ENCODE measurements at places on chromosomes 4 and X.
A peak's percentile ranks its signal among the peaks of the same experiment; 100 is the strongest.

DNA sequence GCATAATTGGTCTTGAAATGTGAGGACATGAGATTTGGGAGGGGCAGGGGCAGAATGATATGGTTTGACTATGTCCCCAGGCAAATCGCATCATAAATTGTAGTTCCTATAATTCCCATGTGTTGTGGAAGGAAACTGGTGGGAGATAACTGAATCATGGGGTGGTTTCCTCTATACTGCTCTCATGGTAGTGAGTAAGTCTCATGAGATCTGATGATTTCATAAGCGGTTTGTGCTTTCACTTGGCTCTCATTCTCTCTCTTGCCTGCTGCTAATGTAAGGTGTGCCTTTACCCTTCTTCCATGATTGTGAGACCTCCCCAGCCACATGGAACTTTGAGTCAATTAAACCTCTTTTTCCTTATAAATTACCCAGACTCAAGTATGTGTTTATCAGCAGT, 2595.9 kb downstream of the PCDH7 start:
- DNase-seq: no peak

DNA sequence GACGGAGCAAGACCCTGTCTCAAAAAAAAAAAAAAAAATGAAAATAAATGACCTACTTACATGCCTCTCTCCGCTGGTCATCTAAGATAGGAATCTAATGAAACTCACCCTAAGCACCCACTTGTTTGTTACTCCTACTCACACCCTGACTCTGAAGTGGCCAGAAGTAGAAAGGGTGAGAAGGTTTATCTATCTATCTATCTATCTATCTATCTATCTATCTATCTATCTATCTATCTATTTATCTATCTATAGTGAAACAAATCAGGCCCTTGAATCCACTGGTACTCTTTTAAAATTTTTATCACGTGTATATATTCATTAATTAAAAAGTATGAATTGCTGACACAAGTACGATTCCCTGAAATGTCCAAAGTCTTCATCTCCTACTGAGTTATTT, 75.2 kb downstream of the SLC10A7 start:
- DNase-seq: no peak

DNA sequence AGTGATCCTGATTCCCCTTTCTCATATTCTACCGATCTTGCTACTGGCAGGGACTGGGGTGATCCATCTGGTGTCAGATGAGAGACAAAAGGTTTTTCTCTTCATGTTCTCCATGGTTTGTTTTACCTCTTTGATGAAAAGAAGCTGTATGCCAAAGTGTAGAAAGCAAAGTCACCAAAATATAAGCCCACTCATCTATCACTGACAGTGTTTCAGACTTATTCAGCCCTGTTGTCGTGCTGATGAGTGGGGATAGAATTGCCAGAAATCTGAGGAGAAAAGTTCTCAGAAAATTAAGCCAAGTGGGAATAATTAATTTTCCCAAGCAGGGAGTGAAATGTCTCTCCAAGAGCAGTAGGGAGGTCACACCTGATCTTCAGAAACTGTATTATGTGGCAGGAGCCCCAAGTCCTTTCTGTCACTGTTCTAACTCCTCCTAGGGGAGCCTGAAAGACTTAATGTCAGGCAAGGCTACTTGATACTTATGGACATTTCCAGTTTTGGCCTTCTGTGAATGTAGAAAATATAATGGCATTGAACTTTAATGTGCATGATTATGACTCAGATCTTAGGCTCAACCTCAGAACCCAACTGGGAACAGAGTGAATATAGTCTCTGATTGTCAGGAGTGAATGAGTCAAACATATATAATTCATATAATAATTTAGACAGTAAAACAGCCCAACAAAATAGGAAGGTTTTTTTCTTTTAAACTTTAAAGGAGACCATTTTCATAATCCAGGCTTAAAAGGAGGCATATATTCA, 298.1 kb downstream of the ANKRD50 start:
- peak; percentile 65 for DNase-seq

DNA sequence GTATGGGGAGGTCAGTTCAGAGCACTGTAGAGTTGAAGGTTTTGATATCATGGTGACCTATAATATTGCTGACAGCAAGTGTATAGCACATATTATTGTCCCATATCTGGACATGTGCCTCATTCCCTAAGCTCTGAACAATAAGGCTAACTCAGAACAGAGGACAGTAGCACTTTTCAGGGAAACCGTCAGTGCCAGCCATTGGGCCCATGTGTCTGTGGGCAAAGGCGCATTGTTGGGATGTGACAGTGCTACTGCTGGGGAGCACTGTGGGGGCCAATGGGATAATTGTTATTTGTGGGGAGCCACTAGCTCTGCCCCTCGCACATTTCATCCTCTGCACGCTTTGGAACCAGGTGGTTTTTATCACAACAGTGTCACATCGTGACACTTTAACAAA, 136.2 kb downstream of the ELOVL6 start:
- DNase-seq: no peak

DNA sequence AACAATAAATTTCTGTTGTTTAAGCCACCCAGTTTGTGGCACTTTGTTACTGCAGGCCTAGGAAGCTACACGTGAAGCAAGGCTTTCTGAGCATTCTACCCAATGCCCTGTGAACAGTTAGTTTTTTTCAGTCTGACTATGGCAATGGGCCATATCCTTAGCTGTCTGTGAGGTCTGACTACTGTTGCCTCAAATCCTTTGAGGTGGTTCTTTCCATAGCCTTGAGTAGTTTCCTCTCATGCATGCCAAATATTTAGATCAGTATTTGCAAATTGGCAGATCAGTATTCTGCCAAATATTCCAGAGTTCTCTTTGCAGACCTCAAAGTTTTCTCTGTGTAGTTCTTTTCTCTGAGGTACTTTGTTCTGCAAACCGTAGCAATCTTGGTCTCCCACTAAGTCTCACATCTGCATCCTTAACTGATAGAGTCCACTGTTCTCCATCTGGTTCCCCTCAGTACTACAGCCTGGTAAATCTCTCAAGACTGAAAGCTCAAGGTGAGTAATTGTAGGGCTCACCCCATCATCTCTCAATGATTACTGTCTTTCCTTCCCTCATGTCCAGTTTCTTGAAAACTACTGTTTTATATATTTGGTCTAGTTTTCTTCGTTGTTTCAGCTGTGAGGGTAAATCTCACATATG, 984.9 kb upstream of the INTU start:
- no peak for DNase-seq

- DNase-seq: no peak
These were observed 47.4 kb downstream of the NALF2 start for GRCh38 chrX:69551421-69552009.

GRCh38 chr4:53380221-53380620, 2.8 kb downstream of the FIP1L1 start:
- no peak for DNase-seq

DNA sequence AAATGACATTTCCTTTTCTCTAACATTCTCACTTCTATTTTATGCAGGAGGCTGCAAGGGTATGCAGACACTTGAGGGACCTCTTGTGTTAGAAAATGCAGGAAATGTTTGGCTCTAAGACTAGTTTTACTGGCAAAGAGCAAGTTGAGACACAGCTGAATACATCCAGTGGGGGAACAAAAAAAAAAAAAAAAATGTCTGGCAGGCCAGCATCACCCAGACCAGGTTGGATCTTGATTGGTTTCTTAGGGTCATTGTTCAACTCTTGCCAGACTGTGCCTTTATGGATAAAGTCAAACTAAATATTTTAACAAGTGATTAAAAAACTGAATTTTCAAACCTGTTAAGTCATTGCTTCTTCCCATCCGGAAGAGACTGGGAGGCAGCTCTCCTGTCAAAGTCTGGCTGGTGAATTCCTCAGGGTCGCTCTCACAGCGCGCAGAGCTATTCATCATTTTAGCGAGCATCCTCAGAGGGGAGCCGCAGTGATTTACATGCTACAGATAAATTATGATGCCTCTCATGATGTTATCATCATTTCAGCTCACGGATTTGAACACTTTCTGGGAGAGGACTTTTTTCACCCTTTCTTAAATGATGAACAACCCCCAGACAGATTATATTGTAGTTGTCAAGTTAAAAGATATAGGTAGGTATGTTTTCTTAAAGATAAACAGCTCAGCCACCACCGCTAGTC, 23.6 kb upstream of the PACRGL start:
- no peak for DNase-seq

DNA sequence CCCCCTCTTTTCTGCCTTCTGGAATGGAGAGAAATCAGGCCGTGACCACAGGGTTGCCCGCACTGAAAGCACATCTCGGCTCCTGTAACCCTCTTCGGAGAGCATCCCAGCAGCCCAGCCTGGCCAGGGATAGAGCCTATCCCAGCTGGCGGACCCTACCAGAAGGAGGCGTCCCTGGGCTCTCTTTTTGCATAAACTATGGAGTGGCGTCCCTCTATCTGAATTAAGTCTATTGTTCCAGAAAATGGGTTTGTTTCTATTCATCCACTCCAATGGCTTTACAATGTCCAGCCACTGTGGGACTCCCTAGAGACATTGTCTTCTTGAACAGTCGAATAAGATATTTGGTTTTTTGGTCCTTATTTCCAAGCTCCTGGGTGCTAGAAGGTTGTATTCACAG, 689 bp upstream of the NHSL2 start:
- DNase-seq: no peak

DNA sequence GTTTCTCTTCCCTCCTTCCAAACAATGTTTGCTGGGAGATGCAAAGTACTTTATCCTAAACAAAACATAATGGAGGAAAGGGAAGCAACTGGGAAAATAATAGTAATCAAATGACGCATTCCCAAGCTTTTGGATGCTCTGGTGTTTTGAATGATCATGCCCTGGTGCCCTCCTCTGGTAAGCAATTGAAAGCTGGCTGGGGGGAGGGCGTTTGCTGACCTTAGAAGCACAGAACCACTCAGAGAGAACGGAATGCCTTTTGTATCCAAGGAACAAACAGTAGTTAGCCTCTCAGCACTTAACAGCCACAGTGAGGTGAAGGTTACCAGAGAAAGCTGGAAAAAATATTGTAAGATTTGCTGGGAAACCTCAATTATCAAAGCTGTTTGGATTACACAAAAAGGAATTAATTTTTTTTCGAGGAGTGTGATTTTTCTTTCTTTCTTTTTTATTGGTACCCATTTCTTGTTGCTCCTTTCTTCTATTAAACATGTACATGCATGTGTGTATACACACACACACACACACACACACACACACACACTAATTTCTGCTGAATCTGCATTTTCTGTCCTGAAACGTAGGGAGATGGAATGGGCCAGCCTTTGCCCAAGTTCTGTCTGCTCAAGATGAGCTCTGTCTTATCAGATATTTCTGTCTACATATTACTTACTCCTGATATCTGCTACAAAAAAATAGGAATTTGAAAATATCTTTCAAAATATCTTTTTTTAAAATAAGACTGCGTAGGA, 155.8 kb upstream of the IGFBP7 start:
- no peak for DNase-seq

GRCh38 chrX:126137899-126138298, 28.2 kb downstream of the DCAF12L2 start:
- DNase-seq: no peak

DNA sequence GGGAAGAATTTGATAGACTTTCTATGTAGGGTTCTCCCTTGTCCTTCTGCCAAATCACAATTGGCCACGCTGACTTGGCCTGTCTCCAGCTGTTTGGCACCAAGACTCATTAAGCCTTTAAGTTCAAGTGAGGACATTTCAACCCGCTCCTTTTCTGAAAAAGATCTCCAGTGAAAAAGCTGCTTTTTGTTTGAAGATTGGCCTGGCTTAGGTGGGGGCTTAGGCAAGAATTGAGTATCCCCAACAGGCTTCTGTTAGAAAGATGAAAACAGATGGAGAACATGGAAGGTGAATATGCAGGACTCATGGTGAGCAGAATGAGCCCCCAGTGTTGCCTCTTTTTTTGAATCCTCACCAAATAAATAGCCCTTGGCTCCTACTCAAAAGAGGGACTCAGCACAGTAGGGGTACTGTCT, 28.5 kb upstream of the LIMCH1 start:
- peak; percentile 93 for DNase-seq

GRCh38 chr4:120491481-120491880, 424.8 kb upstream of the MAD2L1 start:
- DNase-seq: no peak

DNA sequence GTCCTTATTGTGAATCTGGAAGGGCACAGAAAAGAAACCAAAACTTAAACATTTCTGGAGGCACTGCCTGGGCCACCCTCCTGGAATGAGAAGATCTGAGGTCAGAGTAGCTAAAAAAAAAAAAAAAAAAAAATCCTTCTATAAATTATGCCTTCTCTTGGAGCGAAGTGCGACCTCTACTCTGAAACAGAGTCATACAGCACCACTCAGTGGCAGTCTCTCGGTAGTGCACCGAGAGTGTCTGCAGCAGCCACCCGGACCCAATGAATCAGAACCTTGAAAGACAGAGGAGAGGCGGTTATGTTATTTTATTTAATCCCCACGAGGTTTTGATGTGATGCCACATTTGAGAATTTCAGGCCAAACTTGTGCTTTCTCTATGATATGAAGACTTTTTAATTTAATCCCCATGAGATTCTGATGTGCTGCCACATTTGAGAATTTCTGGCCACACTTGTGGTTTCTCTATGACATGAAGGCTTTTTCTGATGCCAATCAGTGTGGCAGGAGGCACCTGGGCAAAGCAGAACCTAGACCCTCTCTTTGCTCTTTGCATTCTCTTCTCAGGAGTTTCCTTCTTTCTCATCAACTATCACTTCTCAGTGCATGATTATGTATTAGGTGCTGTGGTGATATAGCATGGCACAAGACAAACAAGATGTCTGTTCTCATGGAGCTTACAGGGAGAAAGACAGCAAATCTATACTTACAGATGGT, 5.6 kb upstream of the CT47C1 start:
- peak; percentile 12 for DNase-seq

DNA sequence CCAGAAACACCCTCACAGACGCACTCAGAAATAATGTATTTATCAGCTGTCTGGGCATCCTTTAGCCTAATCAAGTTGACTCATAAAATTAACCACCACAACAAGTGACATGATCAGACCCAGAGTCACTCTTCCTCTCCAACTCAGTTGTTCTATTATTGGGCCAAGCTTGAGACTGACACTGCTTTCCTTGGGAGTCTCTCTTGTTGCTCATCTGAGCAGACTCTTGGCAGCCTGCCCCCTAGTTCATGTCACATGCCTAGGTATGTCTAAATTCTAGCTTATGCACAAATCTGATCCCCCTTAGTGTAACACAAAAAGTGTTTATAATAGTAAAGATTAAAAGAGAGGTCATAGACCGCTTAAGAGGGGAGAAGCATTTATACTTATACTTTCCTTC, 72.6 kb upstream of the ADAMTS3 start:
- no peak for DNase-seq

DNA sequence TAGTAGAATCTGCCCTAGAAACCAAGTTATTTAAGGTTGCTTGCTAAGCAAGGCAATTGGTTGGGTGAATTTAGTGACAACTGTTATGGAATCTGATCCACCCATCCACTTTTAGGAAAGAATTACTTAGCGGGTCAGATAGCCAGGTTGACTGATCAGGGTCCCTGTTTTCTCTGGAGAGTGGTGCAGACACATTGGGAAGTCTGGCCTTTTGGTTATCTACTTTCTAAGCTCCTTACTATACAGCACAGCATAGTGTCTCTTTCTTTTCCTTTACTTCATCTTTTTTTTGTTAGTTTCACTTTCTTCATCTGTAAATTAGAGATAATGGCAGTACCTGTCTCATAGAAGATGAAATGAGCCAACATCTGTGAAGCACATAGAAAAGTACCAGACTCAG, 7.4 kb downstream of the HERC3 start:
- DNase-seq: no peak

Measured in retinal pigment epithelial cell (primary cell).